Suppressor macrophage treated with lipopolysaccharide for 4 hours (primary cell): ENCODE measurements at places on chromosomes 2 and 18.
A peak's percentile ranks its signal among the peaks of the same experiment; 100 is the strongest.

DNA sequence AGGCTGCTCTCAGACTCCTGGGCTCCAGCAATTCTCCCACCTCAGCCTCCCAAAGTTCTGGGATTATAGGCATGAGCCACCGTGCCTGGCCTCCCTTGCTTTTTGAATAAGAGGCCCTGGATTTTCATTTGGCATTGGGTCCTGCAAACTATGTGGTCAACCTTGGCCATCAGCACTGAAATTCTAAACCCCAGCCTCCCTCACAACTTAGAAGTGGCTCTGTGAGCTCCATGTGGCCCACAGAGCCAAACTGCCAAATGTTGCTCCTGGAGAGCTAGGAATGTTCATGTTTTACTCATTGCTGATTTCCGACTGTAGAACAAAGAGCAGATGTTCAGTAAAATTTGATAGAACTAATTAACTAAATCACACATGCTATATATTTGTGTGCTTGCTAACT is 210.6 kb upstream of the AGAP1 start:
- no peak for DNase-seq

GRCh38 chr2:26729311-26729710 is 34.8 kb upstream of the SLC35F6 start:
- DNase-seq = no peak

- no peak for DNase-seq
Observed at GRCh38 chr18:7304061-7304370, 73.1 kb downstream of the LRRC30 start.

- peak; percentile 63 for DNase-seq
Observed at GRCh38 chr2:12429779-12430406, 286.8 kb upstream of the TRIB2 start.

DNA sequence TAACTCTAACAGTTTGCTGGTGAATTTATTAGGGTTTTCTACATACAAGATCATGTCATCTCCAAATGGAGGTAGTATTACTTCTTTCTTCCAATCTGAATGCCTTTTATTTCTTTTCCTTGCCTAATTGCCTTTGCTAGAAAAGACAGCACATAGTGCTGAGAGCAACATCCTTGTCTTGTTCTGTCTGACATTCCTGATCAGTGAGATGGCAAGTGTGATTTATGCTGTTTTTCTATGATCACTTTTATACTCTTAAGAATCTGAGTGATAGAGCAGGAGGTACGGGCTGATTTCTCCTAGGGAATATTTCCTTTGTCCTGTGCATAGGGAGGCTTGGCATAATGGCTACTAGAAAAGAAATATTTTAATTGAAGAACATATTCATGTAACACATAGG is 17.3 kb downstream of the LYPD6B start:
- DNase-seq = no peak

DNA sequence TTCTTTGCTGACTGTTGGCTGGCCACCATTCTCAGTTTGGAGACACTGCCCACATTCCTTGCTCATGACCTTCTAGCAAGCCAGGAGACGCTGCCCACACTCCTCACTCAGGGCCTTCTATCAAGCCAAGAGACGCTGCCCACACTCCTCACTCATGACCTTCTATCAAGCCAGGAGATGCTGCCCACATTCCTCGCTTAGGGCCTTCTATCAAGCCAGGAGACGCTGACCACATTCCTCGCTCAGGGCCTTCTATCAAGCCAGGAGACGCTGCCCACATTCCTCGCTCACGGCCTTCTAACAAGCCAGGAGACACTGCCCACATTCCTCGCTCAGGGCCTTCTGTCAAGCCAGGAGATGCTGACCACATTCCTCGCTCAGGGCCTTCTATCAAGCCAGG is 131.3 kb upstream of the CBLN2 start:
- DNase-seq = no peak

GRCh38 chr2:40033781-40034180 is 254.7 kb upstream of the THUMPD2 start:
- DNase-seq = no peak

DNA sequence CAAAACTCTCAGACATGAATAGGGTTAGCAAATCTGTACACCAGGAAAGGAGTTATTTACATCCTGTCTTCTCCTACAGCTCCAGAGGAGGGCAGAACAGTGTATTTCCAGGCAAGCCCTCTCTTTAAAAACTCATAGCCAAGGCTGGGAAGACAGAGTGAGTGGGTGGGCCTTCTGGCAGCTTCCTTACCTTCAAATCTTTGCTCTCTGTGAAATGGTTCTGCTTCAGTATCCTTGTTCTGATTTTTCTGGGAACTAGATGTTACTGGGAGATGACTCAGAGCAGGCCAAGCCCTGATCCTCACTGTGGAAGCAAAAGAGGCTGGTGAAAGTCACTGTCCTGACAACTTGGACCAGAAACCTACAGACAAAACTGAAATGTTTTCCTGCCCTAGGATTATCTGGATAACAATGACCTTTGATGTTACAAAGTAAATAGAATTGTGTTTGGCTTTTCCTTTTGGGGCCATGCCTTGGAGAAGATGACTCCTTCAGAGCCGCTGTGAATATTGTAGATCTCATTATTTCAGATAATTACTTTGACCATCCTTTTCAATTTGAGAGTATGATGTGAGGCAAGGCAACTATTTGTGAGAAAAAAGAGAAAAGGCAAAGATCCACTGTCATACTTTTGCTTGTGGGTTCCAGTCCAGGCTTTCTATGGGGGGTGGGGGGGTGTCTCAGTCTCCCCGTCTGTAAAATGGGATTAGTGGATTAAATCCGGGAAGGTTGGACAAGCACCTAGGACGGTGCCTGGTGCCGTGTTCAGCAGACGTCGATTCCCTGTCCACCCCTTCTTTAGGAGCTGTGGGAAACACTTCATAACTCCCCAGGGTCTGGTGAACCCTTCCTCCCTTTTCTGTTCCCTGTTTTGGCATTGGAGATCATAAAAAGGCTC is 644 bp upstream of the QPCT start:
- DNase-seq = peak; percentile 56

GRCh38 chr2:145985517-145985916 is 1465.6 kb upstream of the ZEB2 start:
- no peak for DNase-seq

DNA sequence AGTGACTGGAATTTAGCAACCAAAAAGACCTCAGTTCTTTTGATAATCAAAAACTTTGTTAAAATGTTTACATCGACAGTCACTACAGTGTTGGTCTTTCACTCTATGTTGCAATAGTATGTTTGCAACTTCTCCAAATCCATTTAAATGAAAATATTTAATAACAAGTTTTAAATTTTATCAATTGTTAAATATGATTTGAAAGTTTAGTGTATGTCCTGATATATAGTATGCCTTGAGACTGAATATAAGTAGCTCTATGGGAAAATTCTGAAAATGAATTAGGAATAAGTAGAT is 109.9 kb downstream of the ANKRD44 start:
- DNase-seq = no peak

GRCh38 chr2:224968051-224968450 is 74.2 kb downstream of the DOCK10 start:
- no peak for DNase-seq

DNA sequence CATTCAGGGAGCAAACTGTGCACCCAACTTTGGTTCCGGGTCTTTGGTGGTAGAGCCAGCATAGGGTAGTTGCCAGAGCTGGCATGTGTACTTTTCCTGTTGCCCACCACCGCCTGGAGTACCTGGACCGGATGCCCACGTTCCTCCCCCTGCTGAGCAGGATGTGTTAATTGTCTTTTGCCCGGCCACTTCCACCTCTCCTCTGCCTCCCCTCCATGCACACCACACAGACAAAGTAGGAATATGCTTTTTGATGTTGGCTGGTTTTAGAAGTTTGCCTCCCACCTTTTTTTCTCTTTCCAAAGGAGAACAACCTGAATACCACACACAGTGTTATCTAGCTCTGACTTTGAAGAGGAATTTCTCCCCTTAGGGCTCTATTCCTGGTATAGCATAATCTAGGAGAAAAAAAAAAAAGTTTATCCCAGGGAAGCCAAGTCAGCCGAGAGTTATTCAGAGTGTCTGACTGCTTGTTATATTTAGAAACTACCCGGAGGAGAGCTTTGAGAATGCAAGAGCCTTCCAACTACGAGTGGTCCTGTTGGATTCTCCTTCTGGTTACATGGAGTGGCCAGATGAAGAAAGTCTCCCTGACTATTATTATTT is 111.9 kb downstream of the SETBP1 start:
- no peak for DNase-seq

- peak; percentile 41 for DNase-seq
Observed at GRCh38 chr18:45232061-45232460, 383.2 kb upstream of the SLC14A2 start.

- DNase-seq = no peak
Observed at GRCh38 chr2:8154270-8154669, 527.6 kb upstream of the ID2 start.

DNA sequence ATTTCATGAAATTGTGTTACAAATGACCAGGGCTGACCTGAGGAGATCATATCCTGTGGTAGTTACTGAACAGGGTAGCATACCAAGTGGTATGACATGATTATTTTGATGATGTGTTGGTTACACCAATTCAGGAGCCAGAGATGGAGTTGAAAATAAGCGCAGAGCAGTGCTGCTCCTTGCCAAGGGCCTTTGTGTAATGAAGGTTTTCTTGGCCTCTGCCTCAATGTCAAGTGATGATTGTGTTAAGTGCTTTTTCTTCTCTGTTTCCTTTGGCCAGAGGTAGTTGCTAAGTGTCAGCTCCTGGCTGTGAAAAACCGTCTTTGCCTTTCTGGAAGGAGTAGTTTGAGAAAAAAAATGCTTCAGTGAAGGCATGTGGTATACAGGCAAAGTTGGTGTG is 131.2 kb downstream of the CERS6 start:
- no peak for DNase-seq

DNA sequence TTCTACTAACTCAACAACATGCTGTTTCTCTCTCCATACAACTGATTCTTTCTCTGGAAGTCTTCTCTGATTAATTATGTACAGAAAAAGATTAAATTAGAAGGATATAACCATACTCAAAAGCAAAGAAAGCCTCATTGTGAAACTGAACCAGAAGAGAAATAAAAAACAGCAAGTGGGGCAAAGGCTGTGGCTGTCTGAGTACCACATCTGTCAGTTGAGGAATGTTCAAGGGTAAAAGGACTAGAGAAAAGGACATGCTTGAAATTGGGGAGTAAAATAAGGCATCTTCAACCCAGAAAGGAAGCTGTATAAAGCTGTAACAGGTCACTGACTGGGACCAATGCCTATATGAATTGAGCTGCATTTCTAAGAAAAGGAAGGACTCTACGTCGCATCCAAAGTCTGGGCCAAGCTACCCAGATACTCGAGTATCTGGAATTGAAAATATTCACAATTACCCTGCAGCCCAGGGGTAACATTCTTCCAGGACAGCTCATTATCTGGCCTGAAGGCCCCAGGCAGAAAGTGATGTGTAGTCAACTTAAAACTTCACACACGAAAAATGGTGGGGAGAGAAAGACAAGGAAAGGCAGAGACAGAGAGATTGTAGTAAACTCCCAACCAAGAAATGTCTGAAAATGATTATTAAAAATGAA is 356.0 kb upstream of the GALNT5 start:
- DNase-seq = no peak

DNA sequence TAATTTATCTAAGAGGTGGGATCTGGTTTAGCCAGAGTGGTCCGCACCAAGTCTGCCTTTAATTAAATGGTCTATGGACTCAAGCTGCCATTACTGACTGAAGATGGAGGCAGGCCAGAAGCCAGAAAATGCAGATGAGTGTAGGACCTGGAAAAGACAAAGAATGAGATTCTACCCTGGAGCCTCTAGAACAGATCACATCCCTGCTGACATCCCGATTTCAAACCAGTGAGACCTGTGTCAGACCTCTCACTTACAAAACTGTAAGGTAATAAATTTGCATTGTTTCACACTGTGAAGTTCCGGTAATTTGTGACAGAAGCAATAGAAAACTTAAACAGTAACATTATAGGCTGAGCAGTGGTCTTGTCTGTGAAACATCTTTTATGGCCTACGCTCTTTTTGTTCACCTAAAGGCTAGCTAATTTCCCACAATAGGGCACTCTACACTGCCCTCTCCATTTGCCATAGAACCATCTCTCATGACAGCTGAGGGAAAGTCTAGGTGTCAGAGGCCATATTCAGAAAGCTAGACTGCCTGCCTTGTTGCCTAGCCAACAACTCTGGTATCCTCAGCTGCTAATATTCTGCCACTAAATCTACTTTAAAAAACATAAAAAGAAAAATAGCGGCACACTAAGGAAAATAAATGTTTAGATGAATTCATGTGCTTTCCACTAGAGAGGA is 1396.2 kb upstream of the PIK3C3 start:
- no peak for DNase-seq

- DNase-seq = no peak
Observed at GRCh38 chr2:152496371-152496770, 161.4 kb downstream of the FMNL2 start.

DNA sequence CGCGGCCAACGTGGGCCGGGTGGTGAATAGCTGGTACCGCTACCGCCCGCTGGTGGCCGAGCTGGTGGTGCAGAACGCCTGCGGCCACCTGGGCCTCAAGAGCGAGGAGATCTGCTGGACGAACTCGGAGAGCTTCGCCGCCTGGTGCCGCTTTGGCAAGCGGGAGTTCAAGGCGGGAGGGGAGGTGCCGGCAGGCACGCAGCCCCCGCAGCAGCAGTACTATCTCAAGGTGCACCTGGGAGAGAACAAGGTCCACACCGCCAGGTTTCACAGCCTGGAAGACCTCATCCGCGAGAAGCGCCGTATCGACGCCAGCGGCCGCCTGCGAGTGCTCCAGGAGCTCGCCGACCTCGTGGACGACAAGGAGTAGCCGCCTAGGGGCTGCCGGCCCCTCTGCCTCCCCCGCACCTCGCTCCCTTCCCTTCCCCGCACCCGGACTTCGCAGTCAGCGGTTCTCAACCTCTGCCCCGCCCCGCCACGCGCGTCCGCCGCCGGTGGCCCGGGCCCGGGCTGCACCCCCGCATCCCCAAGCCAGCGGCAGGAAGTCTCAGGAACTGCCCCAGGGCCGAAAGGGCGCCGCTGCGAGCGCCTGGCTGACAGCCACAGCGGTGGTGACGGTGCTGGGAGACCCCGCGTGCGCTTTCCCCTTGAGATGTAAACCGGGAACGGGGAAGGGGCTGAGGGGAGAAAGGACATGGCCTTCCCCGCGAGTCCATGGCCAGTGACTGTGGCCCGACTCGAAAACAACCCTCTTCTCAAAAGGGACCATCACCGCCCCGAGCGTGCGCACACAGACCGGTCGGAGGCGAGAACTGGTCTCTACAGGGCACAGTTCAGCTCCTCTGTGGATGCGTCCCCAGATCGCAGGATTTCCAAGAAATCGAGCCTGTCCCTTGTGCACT is 2.2 kb downstream of the LRATD1 start:
- no peak for DNase-seq

DNA sequence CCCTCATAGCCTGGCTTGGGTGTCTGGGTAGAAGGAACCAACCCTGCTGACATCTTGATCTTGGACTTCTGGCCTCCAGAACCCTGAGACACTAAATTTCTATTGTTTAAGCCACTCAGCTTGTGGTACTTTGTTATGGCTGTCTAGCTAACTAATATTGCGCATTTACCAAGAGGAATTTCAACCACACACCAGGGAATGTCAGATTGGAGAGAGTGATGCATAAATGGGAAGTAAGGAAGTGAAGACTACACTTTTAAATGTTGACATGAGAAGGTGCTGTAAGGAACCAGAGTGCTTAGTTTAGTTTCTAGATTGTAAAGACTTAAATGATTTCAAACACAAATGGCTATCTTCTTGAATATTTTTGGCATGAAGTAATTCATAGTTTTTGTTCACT is 98.9 kb upstream of the ITGB6 start:
- DNase-seq = no peak
